ENCODE measurements at places on chromosomes 6 and 20.

- no peak for DNase-seq
- peaks cover 12% of the 10 kb centered on the region for H3K4me1 ChIP-seq
- no peaks in the 10 kb centered on the region for H3K36me3 ChIP-seq
- H3K27ac ChIP-seq = no peak overlapping the region
- H3K27me3 ChIP-seq = no peaks in the 10 kb centered on the region
Observed at GRCh38 chr20:271069-271468, 13.5 kb downstream of the DEFB132 start.

DNA sequence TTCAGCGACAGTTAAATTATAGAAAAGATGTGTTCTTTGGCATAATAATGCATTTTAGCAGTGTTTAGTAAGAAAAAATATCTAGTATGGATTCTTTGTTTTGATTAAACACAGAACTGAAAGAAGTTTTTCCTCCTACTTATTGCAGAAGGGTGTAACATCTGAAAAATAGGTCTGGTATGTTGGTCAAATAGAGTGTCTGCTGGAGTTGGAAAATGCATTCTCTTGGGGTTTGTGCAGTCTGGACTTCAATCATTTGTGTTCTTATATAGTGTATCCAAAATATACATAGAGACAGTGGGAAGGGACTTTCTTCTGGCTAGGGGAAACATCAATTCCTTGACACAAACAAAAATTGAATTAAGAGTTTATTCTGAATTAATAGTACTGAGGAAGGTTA lies 132.4 kb upstream of the MAN1A1 start:
- H3K4me3 ChIP-seq = no peak overlapping the region
- H3K27me3 ChIP-seq = no peaks in the 10 kb centered on the region
- peaks cover 5% of the 10 kb centered on the region for H3K4me1 ChIP-seq
- no peak for DNase-seq

DNA sequence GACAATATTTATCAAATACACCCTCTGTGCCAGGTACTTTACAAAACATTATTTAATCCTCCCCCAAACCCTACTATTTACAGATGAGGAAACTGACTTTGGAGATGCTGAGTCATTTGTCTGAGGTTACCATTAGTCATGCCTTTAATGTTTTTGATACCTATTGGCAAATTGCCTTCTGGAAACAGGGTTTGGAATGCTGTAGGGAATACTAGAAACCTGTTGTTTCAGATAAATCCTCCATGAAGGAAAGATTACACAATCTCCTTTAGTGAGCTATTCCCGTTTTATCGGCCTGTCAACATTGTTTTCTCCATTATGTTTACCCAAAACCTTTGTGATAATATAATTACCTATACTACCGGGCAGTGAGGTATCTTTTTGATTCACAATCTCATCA lies 93.6 kb upstream of the ADGRF1 start:
- H3K4me1 ChIP-seq = peaks cover 14% of the 10 kb centered on the region
- H3K4me3 ChIP-seq = no peak overlapping the region
- no peaks in the 10 kb centered on the region for H3K36me3 ChIP-seq
- peak overlapping the region; percentile 51 for H3K27ac ChIP-seq
- no peak for DNase-seq
- no peaks in the 10 kb centered on the region for H3K27me3 ChIP-seq

GRCh38 chr20:52179331-52180179 lies 12.0 kb downstream of the ZFP64 start:
- no peak for DNase-seq
- no peak overlapping the region for H3K27ac ChIP-seq
- no peaks in the 10 kb centered on the region for H3K27me3 ChIP-seq
- no peaks in the 10 kb centered on the region for H3K4me1 ChIP-seq
- H3K4me3 ChIP-seq = no peak overlapping the region

- H3K27ac ChIP-seq = no peak overlapping the region
- no peaks in the 10 kb centered on the region for H3K36me3 ChIP-seq
- DNase-seq = no peak
- H3K4me1 ChIP-seq = no peaks in the 10 kb centered on the region
Observed at GRCh38 chr6:6484681-6485080, 103.8 kb upstream of the LY86 start.

DNA sequence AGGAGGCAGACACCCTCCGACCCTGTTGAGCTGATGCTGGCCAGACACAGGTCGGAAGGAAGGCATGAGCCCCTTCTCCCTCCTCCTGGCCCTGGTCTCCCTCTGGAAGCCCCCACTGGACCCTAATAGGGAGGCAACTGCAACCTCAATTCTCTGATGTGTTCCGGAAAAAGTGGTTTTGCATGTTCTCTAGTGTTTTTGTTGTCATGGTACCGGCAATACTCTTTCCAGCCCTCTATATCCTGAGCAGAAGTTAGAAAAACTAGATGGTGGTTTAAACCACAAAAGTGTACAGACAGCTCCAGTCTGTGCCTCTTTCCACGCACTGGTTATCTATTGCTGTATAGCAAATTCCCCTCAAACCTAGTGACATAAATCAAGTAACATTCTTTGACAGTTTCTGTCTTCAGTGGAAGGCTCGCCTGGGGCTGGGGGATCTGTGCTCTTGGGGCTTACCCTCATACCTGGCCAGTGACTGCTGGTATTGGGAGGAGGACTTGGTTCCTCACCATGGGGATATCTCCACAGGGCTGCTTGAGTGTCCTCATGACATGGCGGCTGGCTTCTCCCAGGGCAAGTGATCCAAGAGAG lies 37.0 kb downstream of the SYTL3 start:
- no peak overlapping the region for H3K4me3 ChIP-seq
- H3K4me1 ChIP-seq = peaks cover 14% of the 10 kb centered on the region

DNA sequence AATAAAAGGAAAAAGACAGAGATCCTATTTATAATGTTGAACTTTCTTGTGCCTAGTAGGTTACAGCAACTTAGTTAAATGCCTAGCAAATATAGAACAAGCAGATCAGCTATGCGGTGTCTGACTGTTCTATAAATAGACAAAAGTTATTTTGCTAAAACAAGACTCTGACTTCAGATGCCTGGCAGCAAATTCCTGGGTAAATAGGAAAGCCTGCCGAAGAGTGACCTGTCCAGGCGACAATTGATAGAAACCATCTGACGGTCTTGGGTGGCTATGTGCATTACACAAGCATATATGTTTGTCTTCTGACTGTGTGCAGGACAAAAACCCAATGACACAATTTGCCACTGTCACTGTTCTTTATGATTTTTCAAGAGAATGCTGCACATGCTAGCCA lies 38.0 kb upstream of the PDE10A start:
- no peaks in the 10 kb centered on the region for H3K36me3 ChIP-seq
- no peaks in the 10 kb centered on the region for H3K27me3 ChIP-seq
- DNase-seq = no peak
- peaks cover 13% of the 10 kb centered on the region for H3K4me1 ChIP-seq
- no peak overlapping the region for H3K27ac ChIP-seq
- no peak overlapping the region for H3K4me3 ChIP-seq

- no peak overlapping the region for H3K27ac ChIP-seq
- no peak overlapping the region for H3K4me3 ChIP-seq
- H3K27me3 ChIP-seq = no peaks in the 10 kb centered on the region
- no peaks in the 10 kb centered on the region for H3K36me3 ChIP-seq
Observed at GRCh38 chr6:170255426-170256125, 35.3 kb downstream of the DLL1 start.
